Activated CD4-positive, alpha-beta T cell treated with anti-CD3 and anti-CD28 coated beads, Interleukin-2, amount 10 ng/mL, durations not matched to agents 24 days and 14 days (primary cell): ENCODE measurements at places on chromosomes 6 and 20. TPM values are rescaled to one million over a fixed set of nuclear protein-coding genes. Genes with fewer than 3 reads are reported as not detected.

Gene BAG2
- 13.1 and 13.2 TPM in 2 replicates for total RNA-seq

Gene SLA2
- total RNA-seq, result 59.0 and 59.6 TPM in 2 replicates

Gene HUS1B
- 2.1 and 3.3 TPM in 2 replicates for total RNA-seq

Gene F13A1
- total RNA-seq, result not detected in 2 replicates

Gene CSTF1
- total RNA-seq, result 52.2 and 52.5 TPM in 2 replicates

Gene TSHZ2
- total RNA-seq, result 28.0 and 29.5 TPM in 2 replicates

Gene CFAP61
- not detected in 2 replicates for total RNA-seq

Gene GRM4
- total RNA-seq, result not detected in 2 replicates

Gene MGME1
- total RNA-seq, result 32.7 and 34.3 TPM in 2 replicates

Gene BEND6
- total RNA-seq, result not detected in 2 replicates

Gene BRPF3
- 20.7 and 24.5 TPM in 2 replicates for total RNA-seq

DNA sequence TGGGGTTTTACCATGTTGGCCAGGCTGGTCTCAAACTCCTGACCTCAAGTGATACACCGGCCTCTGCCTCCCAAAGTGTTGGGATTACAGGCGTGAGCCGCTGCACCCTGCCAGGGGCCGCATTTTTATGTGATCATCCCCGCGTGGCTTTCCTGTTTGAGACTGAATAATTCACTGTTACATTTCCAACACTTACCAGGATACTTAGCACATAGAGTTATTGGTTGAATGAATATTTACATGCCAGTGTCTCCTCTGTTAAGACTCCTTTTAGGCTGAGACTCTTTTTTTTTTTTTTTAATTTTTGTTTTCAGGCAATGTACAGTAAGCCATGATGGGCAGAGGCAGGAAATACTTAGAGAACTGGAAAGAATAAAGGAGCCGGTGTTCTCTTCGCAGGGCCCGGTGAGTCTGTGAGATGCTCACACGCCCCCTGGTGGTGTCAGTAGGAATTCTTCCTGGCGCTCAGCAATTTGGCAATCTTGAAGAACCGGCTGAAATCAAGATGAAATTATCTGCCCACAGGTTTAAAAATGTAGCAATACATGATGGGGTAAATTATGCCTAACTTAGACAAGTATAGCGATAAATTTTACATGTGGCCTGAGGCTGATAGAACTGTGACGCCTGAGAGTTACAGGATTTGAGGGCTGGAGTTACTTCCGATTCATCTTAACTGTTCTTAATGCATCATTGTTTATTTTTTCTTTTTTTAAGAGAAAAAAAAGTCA is 7.6 kb upstream of the RNF114 start:
- no peaks in the 10 kb centered on the region for H3K36me3 ChIP-seq
- peak overlapping the region; percentile 28 for H3K27ac ChIP-seq
- peaks cover 3% of the 10 kb centered on the region for H3K4me1 ChIP-seq
- H3K27me3 ChIP-seq, result peaks cover 2% of the 10 kb centered on the region
- DNase-seq, result peak; percentile 93
- H3K4me3 ChIP-seq, result no peak overlapping the region

GRCh38 chr6:137697267-137697938 is 169.7 kb upstream of the TNFAIP3 start:
- H3K36me3 ChIP-seq, result no peaks in the 10 kb centered on the region
- H3K4me1 ChIP-seq, result peaks cover 51% of the 10 kb centered on the region
- no peak overlapping the region for H3K4me3 ChIP-seq
- H3K27me3 ChIP-seq, result no peaks in the 10 kb centered on the region
- H3K27ac ChIP-seq, result peak overlapping the region; percentile 51

- peaks cover 5% of the 10 kb centered on the region for H3K27me3 ChIP-seq
- peaks cover 4% of the 10 kb centered on the region for H3K36me3 ChIP-seq
Observed at GRCh38 chr20:3163099-3164042, 3.7 kb upstream of the FASTKD5 start.

GRCh38 chr6:43213431-43213830 is 15.8 kb downstream of the DNPH1 start:
- no peaks in the 10 kb centered on the region for H3K4me1 ChIP-seq
- no peak overlapping the region for H3K27ac ChIP-seq
- H3K4me3 ChIP-seq, result no peak overlapping the region
- peaks cover 24% of the 10 kb centered on the region for H3K36me3 ChIP-seq

- no peaks in the 10 kb centered on the region for H3K4me1 ChIP-seq
- H3K36me3 ChIP-seq, result no peaks in the 10 kb centered on the region
- no peak overlapping the region for H3K4me3 ChIP-seq
- no peaks in the 10 kb centered on the region for H3K27me3 ChIP-seq
Observed at GRCh38 chr6:69069881-69070280, 434.8 kb downstream of the ADGRB3 start.

GRCh38 chr6:87837444-87837843 is 135.4 kb upstream of the AKIRIN2 start:
- no peak overlapping the region for H3K27ac ChIP-seq
- H3K4me3 ChIP-seq, result no peak overlapping the region
- H3K27me3 ChIP-seq, result peaks cover 18% of the 10 kb centered on the region
- DNase-seq, result no peak
- no peaks in the 10 kb centered on the region for H3K36me3 ChIP-seq

GRCh38 chr6:163260111-163260895 is 154.2 kb upstream of the QKI start:
- no peaks in the 10 kb centered on the region for H3K36me3 ChIP-seq
- no peak overlapping the region for H3K27ac ChIP-seq
- H3K27me3 ChIP-seq, result no peaks in the 10 kb centered on the region
- no peaks in the 10 kb centered on the region for H3K4me1 ChIP-seq
- H3K4me3 ChIP-seq, result no peak overlapping the region

- no peak overlapping the region for H3K4me3 ChIP-seq
- DNase-seq, result no peak
- no peaks in the 10 kb centered on the region for H3K36me3 ChIP-seq
- peaks cover 12% of the 10 kb centered on the region for H3K4me1 ChIP-seq
- no peak overlapping the region for H3K27ac ChIP-seq
Observed at GRCh38 chr6:11155589-11155988, 44.1 kb upstream of the ERVFRD-1 start.

- H3K4me1 ChIP-seq, result peaks cover 6% of the 10 kb centered on the region
- H3K27me3 ChIP-seq, result peaks cover 7% of the 10 kb centered on the region
- H3K4me3 ChIP-seq, result no peak overlapping the region
- H3K36me3 ChIP-seq, result no peaks in the 10 kb centered on the region
- no peak overlapping the region for H3K27ac ChIP-seq
Observed at GRCh38 chr6:90941885-90942284, 355.0 kb upstream of the MAP3K7 start.

DNA sequence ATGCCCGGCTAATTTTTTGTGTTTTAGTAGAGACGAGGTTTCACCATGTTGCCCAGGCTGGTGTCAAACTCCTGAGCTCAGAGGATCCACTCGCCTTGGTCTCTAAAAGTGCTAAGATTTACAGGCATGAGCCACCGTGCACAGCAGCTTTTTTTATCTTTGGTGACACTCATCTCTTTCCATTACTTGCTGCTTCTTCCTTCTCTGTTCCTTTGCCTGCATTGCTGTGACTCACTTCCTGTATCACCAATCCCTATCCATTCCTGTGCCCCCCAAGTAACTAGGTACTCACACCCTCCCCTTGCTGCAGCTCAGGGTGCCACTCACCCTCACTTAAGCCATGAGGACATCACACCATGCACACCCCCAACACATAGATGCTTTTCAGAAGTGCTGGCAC is 24.6 kb downstream of the KHDC1L start:
- H3K27ac ChIP-seq, result no peak overlapping the region
- no peaks in the 10 kb centered on the region for H3K27me3 ChIP-seq
- H3K4me3 ChIP-seq, result no peak overlapping the region
- H3K4me1 ChIP-seq, result no peaks in the 10 kb centered on the region

DNA sequence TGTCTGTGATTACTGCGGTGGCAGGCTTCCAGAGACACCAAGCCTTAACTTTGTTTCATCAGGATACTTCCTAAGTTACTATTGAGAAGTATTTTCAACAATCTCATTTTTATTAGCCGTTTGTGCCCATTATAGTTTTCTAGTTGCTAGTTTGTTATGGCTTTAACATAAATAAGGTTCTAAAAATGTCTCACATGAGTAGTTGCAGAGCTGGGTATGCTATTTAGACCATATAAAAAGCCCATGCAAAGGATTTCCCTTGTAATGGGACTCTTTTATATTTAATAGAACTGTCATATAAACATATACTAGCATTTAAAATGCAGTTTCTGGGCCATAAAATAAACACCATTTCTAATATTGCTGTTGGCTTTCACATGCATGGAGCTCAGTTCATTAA is 205.3 kb upstream of the TCF21 start:
- H3K27me3 ChIP-seq, result peaks cover 2% of the 10 kb centered on the region
- no peak overlapping the region for H3K27ac ChIP-seq
- no peak for DNase-seq
- no peaks in the 10 kb centered on the region for H3K4me1 ChIP-seq
- no peak overlapping the region for H3K4me3 ChIP-seq
- no peaks in the 10 kb centered on the region for H3K36me3 ChIP-seq

DNA sequence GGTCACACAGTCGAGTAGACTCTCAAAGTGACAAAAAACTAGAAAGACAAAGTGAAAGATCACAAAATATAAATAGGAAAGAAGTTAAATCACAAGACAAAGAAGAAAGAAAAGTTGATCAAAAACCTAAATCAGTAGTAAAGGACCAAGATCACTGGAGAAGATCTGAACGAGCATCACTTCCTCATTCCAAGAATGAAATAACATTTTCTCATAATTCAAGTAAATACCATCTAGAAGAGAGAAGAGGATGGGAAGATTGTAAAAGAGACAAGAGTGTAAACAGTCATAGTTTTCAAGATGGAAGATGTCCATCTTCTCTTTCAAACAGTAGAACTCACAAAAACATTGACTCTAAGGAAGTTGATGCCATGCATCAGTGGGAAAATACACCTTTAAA is 31.6 kb upstream of the GJA10 start:
- H3K36me3 ChIP-seq, result peaks cover 79% of the 10 kb centered on the region
- H3K27me3 ChIP-seq, result no peaks in the 10 kb centered on the region
- peaks cover 17% of the 10 kb centered on the region for H3K4me1 ChIP-seq
- no peak for DNase-seq

GRCh38 chr20:61535091-61535490 is 283.0 kb downstream of the CDH4 start:
- H3K4me3 ChIP-seq, result no peak overlapping the region
- H3K36me3 ChIP-seq, result no peaks in the 10 kb centered on the region
- no peak for DNase-seq
- H3K27ac ChIP-seq, result no peak overlapping the region
- no peaks in the 10 kb centered on the region for H3K4me1 ChIP-seq

- H3K4me1 ChIP-seq, result peaks cover 3% of the 10 kb centered on the region
- H3K4me3 ChIP-seq, result no peak overlapping the region
- H3K36me3 ChIP-seq, result no peaks in the 10 kb centered on the region
- DNase-seq, result no peak
Observed at GRCh38 chr6:7914991-7915789, 4.6 kb upstream of the TXNDC5 start.

DNA sequence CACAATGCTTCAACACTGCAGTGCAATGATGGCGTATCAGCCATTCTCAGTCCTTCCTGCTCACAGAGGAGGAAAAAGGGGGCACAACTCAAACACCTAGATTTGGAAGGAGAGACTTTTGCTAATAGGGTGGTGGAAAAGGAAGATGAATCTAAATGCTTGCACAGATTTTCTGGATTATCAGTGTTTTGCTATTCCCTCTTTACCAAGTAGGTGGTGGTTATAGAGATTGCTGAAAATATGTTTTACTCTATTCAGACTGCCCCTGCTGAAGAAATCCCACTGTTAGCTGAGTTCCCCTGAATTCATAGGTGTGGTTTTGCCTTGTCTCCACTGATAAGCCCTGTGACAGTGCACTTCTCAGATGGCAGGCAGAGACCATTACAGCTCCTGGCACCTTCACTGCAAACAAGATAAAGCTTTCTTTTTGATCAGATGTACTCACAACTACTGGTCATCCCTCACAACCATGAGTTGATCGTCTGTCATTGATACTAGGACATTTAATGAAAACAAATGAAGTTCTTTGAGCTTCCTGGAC is 311.4 kb downstream of the KIF16B start:
- DNase-seq, result no peak
- H3K27me3 ChIP-seq, result no peaks in the 10 kb centered on the region
- H3K4me1 ChIP-seq, result peaks cover 2% of the 10 kb centered on the region
- no peak overlapping the region for H3K4me3 ChIP-seq
- H3K27ac ChIP-seq, result no peak overlapping the region

DNA sequence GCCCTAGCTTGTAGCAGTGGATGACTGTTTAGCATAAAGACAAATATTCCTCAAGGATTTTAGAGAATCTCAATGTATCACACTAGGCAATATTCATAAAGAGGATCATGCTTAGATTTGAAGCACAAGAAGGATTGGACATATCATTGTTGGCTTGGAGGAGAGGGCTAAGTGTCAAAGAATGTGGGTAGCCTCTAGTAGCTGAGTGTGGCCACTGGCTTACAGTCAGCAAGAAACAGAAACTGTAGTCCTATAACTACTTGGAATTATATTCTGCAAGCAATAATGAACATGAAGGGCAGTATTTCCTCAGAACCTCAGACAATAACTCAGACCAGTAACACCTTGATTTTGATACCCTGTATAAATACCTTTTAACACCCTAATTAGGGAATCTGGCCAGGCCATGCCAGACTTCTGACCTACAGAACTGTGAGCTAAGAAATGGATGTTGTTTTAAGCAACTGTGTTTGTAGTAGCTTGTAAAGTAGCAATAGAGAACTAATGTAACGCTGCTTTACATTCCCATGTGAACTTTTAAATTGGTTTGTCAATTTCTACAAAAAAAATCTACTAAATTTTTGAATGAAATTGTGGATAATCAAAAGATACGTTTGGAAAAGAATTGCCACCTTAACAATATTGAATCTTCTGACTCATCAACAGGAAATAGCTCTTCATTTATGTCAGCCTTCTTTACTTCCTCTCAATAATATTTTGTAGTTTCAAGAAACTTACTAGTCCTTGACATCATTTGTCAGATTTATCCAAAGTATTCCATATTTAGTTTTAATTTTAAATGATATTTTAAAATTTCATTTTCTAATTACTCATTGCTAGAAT is 65.2 kb upstream of the RSPO3 start:
- no peak overlapping the region for H3K4me3 ChIP-seq
- no peak overlapping the region for H3K27ac ChIP-seq
- DNase-seq, result no peak
- no peaks in the 10 kb centered on the region for H3K36me3 ChIP-seq

DNA sequence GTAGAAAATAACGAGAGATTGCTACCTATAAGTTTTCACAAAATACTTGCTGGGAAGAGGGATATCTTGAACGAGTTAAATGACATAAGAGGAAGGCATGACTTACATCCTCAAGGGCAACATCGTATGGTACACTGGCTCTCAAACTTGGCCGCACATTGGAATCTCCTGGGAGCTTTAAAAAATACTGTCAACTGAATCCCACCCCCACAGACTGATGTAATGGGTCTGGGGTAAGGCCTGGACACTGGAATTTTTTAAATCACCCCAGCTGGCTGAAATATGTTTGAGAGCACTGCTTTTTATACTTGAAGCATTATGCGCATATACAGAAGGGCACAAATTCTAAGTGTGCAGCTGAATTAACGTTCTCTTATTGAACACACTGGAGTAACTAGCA is 8.0 kb upstream of the TSHZ2 start:
- H3K27ac ChIP-seq, result no peak overlapping the region
- no peak for DNase-seq
- no peak overlapping the region for H3K4me3 ChIP-seq

- DNase-seq, result no peak
- no peaks in the 10 kb centered on the region for H3K36me3 ChIP-seq
- H3K4me3 ChIP-seq, result no peak overlapping the region
- H3K27ac ChIP-seq, result no peak overlapping the region
- peaks cover 5% of the 10 kb centered on the region for H3K4me1 ChIP-seq
Observed at GRCh38 chr6:34576286-34576955, 20.3 kb upstream of the SPDEF start.

GRCh38 chr20:48319943-48320584 is 507.7 kb downstream of the PREX1 start:
- no peak for DNase-seq
- no peaks in the 10 kb centered on the region for H3K4me1 ChIP-seq
- H3K27ac ChIP-seq, result no peak overlapping the region
- H3K27me3 ChIP-seq, result peaks cover 4% of the 10 kb centered on the region
- H3K4me3 ChIP-seq, result no peak overlapping the region
- no peaks in the 10 kb centered on the region for H3K36me3 ChIP-seq
